Upper lobe of left lung (tissue), 6 donors: ENCODE measurements at places on chromosomes 11 and 22. TPM values are rescaled to one million over a fixed set of nuclear protein-coding genes. Genes with fewer than 3 reads are reported as not detected.

LRRC75B gene
- 24.4 TPM for total RNA-seq

EPS8L2 gene
- 291 TPM for total RNA-seq

MISFA gene
- total RNA-seq: not detected

OR5T3 gene
- total RNA-seq: not detected

DRD4 gene
- total RNA-seq: 1.3 TPM

FXYD6 gene
- total RNA-seq: 16.2 TPM

OR52H1 gene
- total RNA-seq: not detected

CRACR2B gene
- total RNA-seq: 41.7 TPM

INPP5J gene
- total RNA-seq: 3.0 TPM

BATF2 gene
- total RNA-seq: 5.8 TPM

SERPIND1 gene
- total RNA-seq: not detected

OR4S1 gene
- total RNA-seq: not detected

APOA5 gene
- not detected for total RNA-seq

OR10A6 gene
- total RNA-seq: not detected

DBX1 gene
- total RNA-seq: not detected

NXPE4 gene
- total RNA-seq: not detected

C1QTNF5 gene
- total RNA-seq: 18.0 TPM

PNPLA5 gene
- total RNA-seq: not detected

OR6T1 gene
- total RNA-seq: not detected

MTMR3 gene
- 50.6 TPM for total RNA-seq

ADORA2A gene
- 9.6 TPM for total RNA-seq

ELFN2 gene
- 1.7 TPM for total RNA-seq

RIBC2 gene
- 3.5 TPM for total RNA-seq

FJX1 gene
- total RNA-seq: 7.3 TPM

TNNT3 gene
- 1.9 TPM for total RNA-seq

WDR74 gene
- total RNA-seq: 51.3 TPM

HTR3B gene
- total RNA-seq: not detected

FAM83F gene
- total RNA-seq: 0.46 TPM

KLHL35 gene
- total RNA-seq: 4.3 TPM

CCDC15 gene
- 1.3 TPM for total RNA-seq

C2CD3 gene
- 26.8 TPM for total RNA-seq

HIPK3 gene
- total RNA-seq: 73.5 TPM

VSIG2 gene
- 55.3 TPM for total RNA-seq

KREMEN1 gene
- total RNA-seq: 10.9 TPM

ZDHHC8 gene
- total RNA-seq: 27.8 TPM

UCP2 gene
- total RNA-seq: 104 TPM

AP1B1 gene
- 84.8 TPM for total RNA-seq

EIF3D gene
- total RNA-seq: 202 TPM

MPPED1 gene
- total RNA-seq: not detected

TREH gene
- not detected for total RNA-seq

SYT7 gene
- total RNA-seq: 7.3 TPM

MRGPRX4 gene
- not detected for total RNA-seq

SCO2 gene
- 14.0 TPM for total RNA-seq

FADS3 gene
- 84.6 TPM for total RNA-seq
